ENCODE measurements at places on chromosomes 12 and 14. TPM values are rescaled to one million over a fixed set of nuclear protein-coding genes. Genes with fewer than 3 reads are reported as not detected.

- no peak overlapping the region for H3K27ac ChIP-seq
- no peaks in the 10 kb centered on the region for H3K27me3 ChIP-seq
- H3K36me3 ChIP-seq: no peaks in the 10 kb centered on the region
- H3K4me3 ChIP-seq: no peak overlapping the region
- DNase-seq: no peak
These were observed 410.3 kb downstream of the PCNX1 start for GRCh38 chr14:71317385-71318096.

GRCh38 chr12:52879394-52880351, 25.2 kb downstream of the KRT8 start:
- no peaks in the 10 kb centered on the region for H3K36me3 ChIP-seq
- H3K4me3 ChIP-seq: peak overlapping the region; percentile 30
- no peaks in the 10 kb centered on the region for H3K27me3 ChIP-seq
- DNase-seq: peak; percentile 84
- H3K4me1 ChIP-seq: peaks cover 35% of the 10 kb centered on the region

- H3K27me3 ChIP-seq: peaks cover 20% of the 10 kb centered on the region
- DNase-seq: no peak
- H3K27ac ChIP-seq: no peak overlapping the region
- no peak overlapping the region for H3K4me3 ChIP-seq
- H3K4me1 ChIP-seq: no peaks in the 10 kb centered on the region
These were observed 70.6 kb downstream of the B4GALNT3 start for GRCh38 chr12:530308-530707.

- no peaks in the 10 kb centered on the region for H3K27me3 ChIP-seq
- no peak for DNase-seq
- peak overlapping the region; percentile 93 for H3K27ac ChIP-seq
- H3K4me3 ChIP-seq: no peak overlapping the region
- H3K4me1 ChIP-seq: peaks cover 34% of the 10 kb centered on the region
These were observed 16.6 kb downstream of the KCTD10 start for GRCh38 chr12:109460538-109460937.

The NXPH4 gene
- 2.7 TPM for total RNA-seq

The ISCA2 gene
- total RNA-seq: 20.3 TPM

The TBX5 gene
- total RNA-seq: not detected
